RKO (cell line): ENCODE measurements at places on chromosomes 11 and 22.

- no peak for DNase-seq
These were observed 18.1 kb downstream of the EXT2 start for GRCh38 chr11:44113572-44113971.

DNA sequence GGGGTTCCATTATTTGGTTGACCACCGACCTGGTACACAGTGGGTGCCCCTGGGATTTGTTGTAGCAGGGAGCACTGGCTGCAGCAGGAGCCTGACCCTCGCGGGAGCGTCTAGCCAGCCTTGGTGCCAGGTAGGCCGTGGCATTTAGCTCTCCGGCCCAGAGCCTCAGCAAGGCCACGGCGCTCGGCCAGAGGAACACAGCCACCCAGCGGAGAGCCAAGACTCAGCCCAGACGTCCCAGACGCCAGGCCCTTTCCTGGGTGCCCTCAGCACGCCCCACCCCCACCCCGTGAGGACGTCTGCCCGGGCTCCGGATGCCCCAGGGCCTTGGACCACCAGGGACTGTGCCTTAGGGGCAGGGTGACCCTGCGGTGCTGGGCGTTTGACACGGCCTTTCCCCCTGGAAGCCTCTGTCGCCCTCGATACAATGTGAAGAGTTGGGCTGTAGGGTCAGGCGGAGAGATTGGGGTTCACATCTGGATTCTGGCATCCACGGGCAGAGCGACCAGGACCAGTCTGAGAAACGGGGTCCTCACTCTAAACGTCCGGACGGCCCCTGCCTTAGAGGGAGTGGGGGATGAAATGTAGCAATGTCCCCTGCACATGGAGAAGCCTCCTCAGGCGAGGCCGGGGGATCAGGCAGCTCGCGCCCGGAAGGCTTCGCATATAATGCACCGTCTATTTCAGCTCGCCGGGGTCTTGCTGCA, 99.2 kb upstream of the FGF3 start:
- no peak for DNase-seq

- DNase-seq, result no peak
These were observed 99.4 kb downstream of the SHANK2 start for GRCh38 chr11:71153005-71153390.

DNA sequence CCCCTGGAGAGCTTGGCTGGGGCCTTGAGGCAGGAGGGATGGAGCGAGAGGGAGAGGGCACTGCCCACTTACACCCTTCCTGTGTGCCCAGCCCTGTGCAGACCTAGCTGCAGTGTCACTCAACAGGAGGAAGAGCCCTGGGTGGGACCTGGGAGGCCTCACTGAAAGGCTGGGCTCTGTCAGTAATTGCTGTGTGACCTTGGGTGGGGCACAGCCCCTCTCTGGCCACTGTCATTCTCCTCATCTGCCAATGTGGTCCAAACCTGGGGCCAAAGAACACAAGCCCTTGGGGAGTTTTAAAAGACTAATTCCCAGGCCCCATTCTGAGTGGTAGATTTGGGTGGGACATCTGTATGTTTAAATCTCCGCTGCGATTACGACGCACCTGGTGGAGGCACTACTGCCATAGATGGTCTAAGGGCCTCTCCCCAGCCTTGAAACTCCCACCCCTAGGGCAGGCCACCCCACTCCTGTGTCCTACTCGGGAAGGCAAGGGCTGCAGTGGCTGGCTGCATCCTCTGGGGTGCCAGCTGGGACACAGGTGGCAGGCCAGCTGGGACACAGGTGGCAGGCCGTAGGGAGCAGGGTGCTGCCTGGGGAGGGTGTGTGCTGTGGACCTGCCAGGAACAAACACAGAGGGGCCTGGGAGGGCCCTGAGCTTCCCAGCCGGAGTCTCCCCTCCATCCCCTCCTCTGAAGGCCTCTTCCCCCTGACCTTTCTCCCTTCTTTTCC, 12.3 kb upstream of the SOX10 start:
- DNase-seq, result no peak

DNA sequence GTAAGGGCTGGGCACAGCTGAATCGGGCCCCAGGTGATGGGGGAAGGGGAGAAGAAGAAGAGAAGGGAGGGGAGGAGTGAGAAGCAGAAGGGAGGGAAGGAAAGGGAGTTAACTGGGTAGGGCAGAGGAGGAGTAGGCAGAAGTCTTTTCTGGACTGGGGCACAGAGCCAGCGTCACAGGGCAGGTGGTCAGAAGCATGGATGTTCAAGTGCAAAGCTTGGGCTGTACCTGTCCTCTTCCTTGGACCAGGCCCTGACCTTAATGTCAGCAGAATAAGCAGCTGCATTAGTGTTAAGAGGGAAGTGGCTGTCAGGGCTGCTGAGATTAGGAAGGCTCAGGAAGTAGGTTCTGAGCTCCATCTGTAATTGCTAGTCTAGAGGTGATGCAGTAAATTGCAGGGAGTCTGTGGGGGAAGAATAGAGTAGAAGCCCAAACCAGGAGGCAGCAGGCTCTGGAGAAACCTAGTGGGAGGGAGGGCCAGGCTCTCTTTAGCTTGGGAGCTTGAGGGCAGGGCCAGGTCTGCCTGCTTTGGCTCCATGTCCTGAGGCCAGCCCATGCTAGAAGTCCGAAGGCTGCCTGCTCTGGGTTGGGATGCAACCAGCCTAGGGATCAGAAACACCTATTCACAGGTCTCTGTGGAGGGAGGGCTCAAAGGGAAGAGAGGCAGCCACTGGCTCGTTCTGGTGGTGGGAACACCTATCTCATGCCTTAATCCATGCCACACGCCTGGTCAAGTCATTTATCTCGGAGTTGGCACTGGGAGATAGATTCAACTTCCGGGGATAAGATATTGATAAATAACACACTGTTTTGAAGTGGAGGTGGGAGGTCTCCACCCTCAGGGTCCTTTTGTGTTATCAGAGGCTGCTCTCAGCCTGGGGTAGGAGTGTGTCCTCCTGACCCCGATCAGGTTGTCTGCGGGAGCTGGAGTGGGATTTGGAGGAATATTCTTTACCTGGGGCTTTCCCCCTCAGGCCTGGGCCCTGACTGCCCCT, 1.7 kb upstream of the UCP3 start:
- no peak for DNase-seq

DNA sequence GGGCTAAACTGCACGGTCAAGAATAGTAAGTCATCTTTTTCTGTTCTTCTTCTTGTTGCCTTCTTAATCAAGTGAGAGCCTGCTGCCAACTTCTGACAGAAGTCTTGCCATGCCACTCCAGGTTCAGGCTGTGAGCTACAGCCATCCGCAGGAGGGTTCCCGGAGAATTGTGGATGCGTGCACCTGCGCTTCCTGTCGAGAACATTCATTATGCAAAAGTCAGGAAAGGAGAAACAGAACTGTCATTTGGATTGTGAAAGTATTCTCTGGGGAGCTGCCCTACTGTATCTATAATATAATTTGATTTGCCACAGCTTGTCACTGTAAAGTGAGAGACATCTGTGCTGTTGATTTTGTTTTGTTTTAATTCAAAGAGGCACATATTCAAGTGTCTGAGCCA, 12.3 kb downstream of the IL17RA start:
- DNase-seq, result no peak

- no peak for DNase-seq
These were observed 321.7 kb downstream of the TMEM135 start for GRCh38 chr11:87359401-87359800.

GRCh38 chr11:77411137-77411707, 62.7 kb downstream of the PAK1 start:
- peak; percentile 47 for DNase-seq

GRCh38 chr22:19344420-19344819, 52.9 kb upstream of the CLTCL1 start:
- DNase-seq, result no peak

DNA sequence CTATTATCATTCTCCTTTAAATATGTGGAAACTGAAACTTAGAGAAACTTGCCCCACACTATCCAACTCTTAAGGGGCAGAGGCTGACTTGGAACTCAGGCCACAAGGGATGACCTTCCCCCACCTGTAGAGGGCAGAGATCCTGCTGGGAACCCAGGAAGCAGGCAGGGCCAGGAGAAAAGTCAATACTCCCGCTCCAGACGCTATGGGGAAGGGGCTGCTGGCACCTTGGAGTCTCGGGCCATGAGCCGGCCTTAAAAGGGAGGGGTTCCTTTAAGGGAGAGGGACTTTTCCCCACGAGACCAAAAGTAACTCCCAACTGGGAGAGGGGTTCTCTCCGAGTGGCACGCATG, 620 bp upstream of the ANO5 start:
- no peak for DNase-seq

DNA sequence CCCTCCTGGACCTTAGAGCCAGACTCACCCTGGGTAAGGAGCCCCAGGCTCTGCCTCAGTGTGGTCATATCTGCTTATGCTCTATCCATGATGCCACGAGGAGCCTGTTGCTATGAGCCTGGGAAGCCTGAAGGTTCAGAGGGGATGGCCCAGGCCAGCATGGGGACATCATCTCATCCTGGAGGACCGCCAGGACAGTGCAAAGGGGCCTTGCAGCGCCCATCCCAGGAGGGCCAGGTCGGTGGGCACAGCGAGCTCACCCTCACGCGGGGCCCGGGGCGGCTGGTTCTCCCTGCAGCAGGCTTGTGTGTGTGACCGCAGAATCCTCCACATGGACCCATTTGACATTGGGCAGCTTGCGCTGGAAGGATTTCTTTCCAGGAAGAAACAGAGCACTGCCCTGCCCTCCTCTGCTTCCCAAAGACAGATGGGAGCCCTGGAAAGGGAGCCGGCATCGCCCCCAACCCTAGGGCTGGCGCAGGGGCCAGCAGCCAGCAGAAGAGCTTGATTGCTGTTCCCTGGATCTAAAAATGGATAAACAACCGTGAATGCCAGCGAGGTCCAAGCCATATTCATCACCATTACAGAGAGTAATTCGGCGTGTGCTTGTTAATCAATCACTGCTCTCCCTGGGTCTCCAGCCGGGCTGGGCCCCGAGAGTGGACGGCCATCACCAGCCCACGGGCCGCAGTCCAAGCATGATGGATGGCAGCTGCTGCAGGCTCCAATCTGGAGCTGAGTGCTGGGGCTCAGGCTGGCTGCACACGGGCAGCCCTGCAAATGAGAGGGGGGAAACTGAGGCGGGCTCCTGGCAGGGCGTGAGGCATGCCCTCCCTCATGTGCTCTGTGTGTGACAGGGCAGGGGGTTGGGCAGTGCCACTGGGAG, 739.7 kb downstream of the BRD1 start:
- DNase-seq, result no peak

DNA sequence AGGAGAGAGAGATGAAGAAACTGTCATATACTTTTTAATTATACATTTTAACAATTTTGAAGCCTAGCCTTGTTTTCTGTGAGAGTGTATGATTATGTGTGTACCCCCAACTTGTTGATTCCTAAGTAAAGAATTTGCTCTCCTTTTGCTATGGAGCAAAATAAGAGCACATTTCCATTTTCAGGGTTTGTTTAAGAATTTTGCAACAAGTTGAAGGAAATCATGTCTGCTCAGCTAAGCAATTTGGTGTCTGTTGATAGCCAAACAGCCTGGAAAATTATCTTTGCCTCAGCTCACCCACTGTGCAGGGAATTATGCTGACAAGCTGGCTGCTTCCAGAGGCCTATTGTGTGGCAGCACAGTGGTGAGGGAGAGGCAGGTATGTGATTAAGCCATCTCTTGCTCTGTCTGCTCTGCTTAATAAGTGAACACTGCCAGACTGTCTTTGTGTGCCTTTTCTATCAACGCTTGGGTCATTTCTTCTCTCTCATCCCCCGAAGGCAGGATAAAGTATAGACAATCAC, 135.1 kb upstream of the TTC12 start:
- no peak for DNase-seq

- no peak for DNase-seq
These were observed 41.7 kb upstream of the PLET1 start for GRCh38 chr11:112302226-112302868.
